ENCODE measurements at places on chromosomes 5 and 9. TPM values are rescaled to one million over a fixed set of nuclear protein-coding genes. Genes with fewer than 3 reads are reported as not detected.

Gene NMRK1
- total RNA-seq = 25.7 TPM

Gene BTF3
- 596 TPM for total RNA-seq

Gene DIRAS2
- total RNA-seq = 0.42 TPM

Gene PTGR1
- total RNA-seq = 40.6 TPM

Gene OBP2B
- total RNA-seq = not detected

Gene C5orf52
- total RNA-seq = not detected

Gene PPP2R2B
- total RNA-seq = 4.3 TPM

Gene HSPB3
- 1.3 TPM for total RNA-seq

Gene FEM1C
- total RNA-seq = 13.1 TPM

Gene ADRB2
- total RNA-seq = 42.6 TPM

Gene ARRDC1
- total RNA-seq = 69.4 TPM

Gene PTPDC1
- 7.9 TPM for total RNA-seq

Gene TMC1
- not detected for total RNA-seq

Gene PHF24
- 2.7 TPM for total RNA-seq

Gene IL9
- not detected for total RNA-seq

Gene SLC25A48
- 1.9 TPM for total RNA-seq

Gene RASGEF1C
- 0.71 TPM for total RNA-seq

Gene NUTM2G
- not detected for total RNA-seq

Gene MYMK
- total RNA-seq = not detected

Gene ZNF366
- 3.5 TPM for total RNA-seq

Gene IDNK
- 0.84 TPM for total RNA-seq

Gene SIT1
- not detected for total RNA-seq

Gene NDFIP1
- 83.9 TPM for total RNA-seq

Gene FRMPD1
- 12.9 TPM for total RNA-seq

Gene RASA1
- total RNA-seq = 27.6 TPM

Gene STK32A
- 9.6 TPM for total RNA-seq

Gene PCDHB6
- total RNA-seq = not detected

Gene LCN6
- total RNA-seq = not detected

Gene ANKDD1B
- 0.21 TPM for total RNA-seq

Gene TSSK1B
- 0.54 TPM for total RNA-seq

Gene SKIC3
- 142 TPM for total RNA-seq

Gene CCL27
- total RNA-seq = 199 TPM

Gene DRD1
- 0.06 TPM for total RNA-seq

Gene CCIN
- total RNA-seq = not detected

Gene CDH18
- 0.29 TPM for total RNA-seq

Gene ABCA2
- total RNA-seq = 26.3 TPM

Gene TSLP
- total RNA-seq = 0.46 TPM

Gene SLC45A2
- total RNA-seq = 0.80 TPM

Gene OLFML2A
- total RNA-seq = 13.7 TPM

Gene GRIA1
- 0.08 TPM for total RNA-seq

Gene IQGAP2
- total RNA-seq = 18.5 TPM
